ENCODE measurements at places on chromosomes 2 and 18. TPM values are rescaled to one million over a fixed set of nuclear protein-coding genes. Genes with fewer than 3 reads are reported as not detected.
A peak's percentile ranks its signal among the peaks of the same experiment; 100 is the strongest.

Gene CHRNA1
- total RNA-seq = not detected

Gene ARL4C
- total RNA-seq = 3.0 TPM

Gene CD8A
- total RNA-seq = not detected

GRCh38 chr2:163641986-163642385, 93.8 kb downstream of the FIGN start:
- no peak overlapping the region for H3K4me3 ChIP-seq
- H3K27ac ChIP-seq = no peak overlapping the region
- H3K36me3 ChIP-seq = no peaks in the 10 kb centered on the region
- no peaks in the 10 kb centered on the region for H3K27me3 ChIP-seq
- DNase-seq = no peak

DNA sequence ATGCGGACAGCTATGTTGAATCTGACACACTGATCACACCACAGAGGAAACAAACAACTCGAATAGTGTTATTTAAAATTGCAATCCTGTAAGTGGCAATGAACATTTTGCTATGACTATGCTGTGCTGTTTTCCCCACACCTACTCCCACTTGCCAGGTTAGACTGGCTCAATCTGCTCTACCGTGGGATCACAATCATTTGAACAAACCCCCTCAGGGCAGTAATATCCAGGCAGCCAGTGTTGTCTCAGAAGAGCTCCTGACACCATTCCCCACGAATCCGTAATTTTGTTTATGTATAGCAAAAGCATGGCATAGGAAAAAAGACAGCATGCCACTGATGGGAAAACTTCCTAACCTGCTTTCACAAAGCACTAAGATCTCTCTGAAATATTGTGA, 284.3 kb downstream of the ERBB4 start:
- H3K27me3 ChIP-seq = no peaks in the 10 kb centered on the region
- H3K4me3 ChIP-seq = no peak overlapping the region
- no peak overlapping the region for H3K27ac ChIP-seq
- H3K36me3 ChIP-seq = no peaks in the 10 kb centered on the region
- peaks cover 35% of the 10 kb centered on the region for H3K4me1 ChIP-seq

GRCh38 chr2:73717251-73717606, 19.9 kb downstream of the TPRKB start:
- H3K36me3 ChIP-seq = no peaks in the 10 kb centered on the region
- no peak overlapping the region for H3K4me3 ChIP-seq
- no peak overlapping the region for H3K27ac ChIP-seq
- no peaks in the 10 kb centered on the region for H3K27me3 ChIP-seq
- no peaks in the 10 kb centered on the region for H3K4me1 ChIP-seq
- DNase-seq = no peak

- no peaks in the 10 kb centered on the region for H3K27me3 ChIP-seq
- H3K27ac ChIP-seq = peak overlapping the region; percentile 77
- no peaks in the 10 kb centered on the region for H3K36me3 ChIP-seq
- DNase-seq = no peak
- peak overlapping the region; percentile 65 for H3K4me3 ChIP-seq
Measured at GRCh38 chr18:34159691-34160185, 65.0 kb downstream of the NOL4 start.

GRCh38 chr2:42055573-42056514, 8.0 kb downstream of the PKDCC start:
- no peaks in the 10 kb centered on the region for H3K27me3 ChIP-seq
- H3K27ac ChIP-seq = peak overlapping the region; percentile 37
- peaks cover 72% of the 10 kb centered on the region for H3K36me3 ChIP-seq
- no peak for DNase-seq
- no peak overlapping the region for H3K4me3 ChIP-seq

DNA sequence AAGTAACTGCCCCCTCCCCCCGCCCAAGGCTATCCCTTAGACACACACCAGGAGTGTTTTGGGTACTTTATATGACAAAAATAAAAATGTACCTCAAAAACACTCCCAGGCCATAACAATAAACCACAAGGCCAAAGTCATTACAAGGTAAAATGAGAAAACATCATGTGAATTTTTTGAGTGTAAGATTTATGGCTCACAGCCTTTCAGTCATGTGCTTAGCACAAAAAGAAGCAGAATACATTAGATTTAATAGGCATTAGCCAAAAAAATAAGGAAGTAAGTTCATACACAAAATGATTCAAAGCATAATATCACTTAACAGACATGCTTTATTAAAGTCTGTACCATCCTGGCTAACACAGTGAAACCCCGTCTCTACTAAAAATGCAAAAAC, 103.7 kb downstream of the CACNB4 start:
- DNase-seq = no peak
- H3K4me1 ChIP-seq = no peaks in the 10 kb centered on the region
- no peaks in the 10 kb centered on the region for H3K36me3 ChIP-seq
- no peak overlapping the region for H3K4me3 ChIP-seq
- no peak overlapping the region for H3K27ac ChIP-seq

GRCh38 chr2:144099340-144099739, 420.6 kb downstream of the ZEB2 start:
- H3K4me3 ChIP-seq = no peak overlapping the region
- H3K36me3 ChIP-seq = no peaks in the 10 kb centered on the region
- no peaks in the 10 kb centered on the region for H3K27me3 ChIP-seq
- no peak overlapping the region for H3K27ac ChIP-seq
- no peaks in the 10 kb centered on the region for H3K4me1 ChIP-seq

DNA sequence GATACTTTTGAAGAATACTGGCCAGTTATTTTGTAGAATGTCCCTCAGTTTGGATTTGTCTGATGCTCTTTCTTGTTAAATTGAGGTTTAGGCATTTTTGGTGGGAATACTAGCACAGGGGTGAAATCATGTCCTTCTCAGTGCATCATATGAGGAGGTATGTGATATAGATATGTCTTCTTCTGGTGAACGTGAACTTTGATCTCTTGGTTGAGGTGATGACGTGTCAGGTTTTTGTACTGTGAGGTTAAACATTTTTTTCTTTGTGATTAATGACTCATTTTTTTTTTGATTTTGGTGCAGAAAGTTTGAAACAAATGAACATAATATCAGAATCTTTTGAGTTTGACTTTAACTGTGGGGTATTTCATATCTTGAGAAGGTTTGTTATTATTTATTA, 11.0 kb downstream of the ZNF407 start:
- DNase-seq = no peak
- H3K27me3 ChIP-seq = no peaks in the 10 kb centered on the region
- no peaks in the 10 kb centered on the region for H3K4me1 ChIP-seq
- H3K4me3 ChIP-seq = no peak overlapping the region

DNA sequence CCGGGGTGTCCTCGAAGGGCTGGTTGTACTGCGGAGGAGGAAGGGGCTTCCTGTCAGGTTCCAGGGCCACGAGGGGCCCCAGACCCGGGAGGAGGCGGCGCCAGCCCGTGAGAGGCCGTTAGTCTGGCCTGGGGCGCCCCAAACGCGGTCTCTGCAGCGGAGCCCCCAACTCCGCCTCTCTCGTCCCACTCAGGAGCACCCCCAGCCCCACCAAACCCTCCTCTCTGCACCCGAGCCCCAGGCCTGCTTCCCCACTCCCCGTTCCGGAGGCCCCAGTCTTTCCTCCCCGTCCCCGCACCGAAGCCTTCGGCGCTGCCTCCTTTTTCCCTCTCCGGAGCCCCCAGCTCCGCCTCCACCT, 473 bp downstream of the HJURP start:
- H3K36me3 ChIP-seq = peaks cover 46% of the 10 kb centered on the region
- H3K27ac ChIP-seq = peak overlapping the region; percentile 94
- peaks cover 14% of the 10 kb centered on the region for H3K4me1 ChIP-seq
- H3K4me3 ChIP-seq = peak overlapping the region; percentile 92
- DNase-seq = no peak

- no peak overlapping the region for H3K27ac ChIP-seq
- DNase-seq = no peak
- H3K4me3 ChIP-seq = no peak overlapping the region
- no peaks in the 10 kb centered on the region for H3K27me3 ChIP-seq
Measured at GRCh38 chr2:239177325-239177724, 223.5 kb downstream of the HDAC4 start.

DNA sequence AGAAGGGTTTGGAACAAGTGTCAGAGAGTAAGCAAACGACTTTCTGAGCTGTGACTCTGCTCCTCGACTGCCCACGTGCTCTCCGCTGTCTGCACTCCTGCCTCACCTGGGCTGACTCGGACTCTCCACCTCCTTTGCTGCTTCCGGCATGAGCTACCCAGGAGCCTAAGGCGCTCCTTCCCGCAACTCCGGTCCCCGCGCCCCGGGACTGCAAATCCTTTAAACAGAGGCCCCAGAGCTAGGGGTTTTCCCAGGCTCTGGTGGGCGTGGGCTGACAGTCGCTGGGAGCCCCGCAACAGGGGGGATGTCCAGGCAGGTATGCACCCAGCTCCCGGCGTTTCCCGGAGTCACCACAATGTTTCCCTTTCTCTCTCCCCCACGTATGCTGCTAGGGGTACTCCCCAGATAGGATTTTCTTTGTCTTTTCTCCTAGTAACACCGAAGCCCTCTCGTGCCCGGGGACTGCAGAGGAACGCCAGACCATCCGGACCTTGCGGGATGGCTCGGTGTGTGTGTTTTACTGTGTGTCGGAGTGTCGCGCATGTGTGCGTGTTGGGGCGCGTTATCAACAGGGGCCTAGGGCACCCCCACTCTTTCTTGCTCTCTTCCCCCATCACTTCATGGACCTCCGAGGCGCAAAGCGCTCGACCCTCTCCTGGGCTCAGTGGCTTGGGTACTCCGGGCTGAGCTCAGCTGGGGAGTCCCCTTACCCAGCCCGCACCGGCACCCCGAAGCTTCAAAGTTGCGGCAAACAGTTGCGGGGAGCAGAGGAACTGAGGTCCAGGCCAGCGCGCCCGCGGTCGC, 691 bp upstream of the THSD7B start:
- no peak overlapping the region for H3K27ac ChIP-seq
- H3K4me1 ChIP-seq = no peaks in the 10 kb centered on the region
- peaks cover 74% of the 10 kb centered on the region for H3K27me3 ChIP-seq
- no peak for DNase-seq
- H3K4me3 ChIP-seq = no peak overlapping the region

DNA sequence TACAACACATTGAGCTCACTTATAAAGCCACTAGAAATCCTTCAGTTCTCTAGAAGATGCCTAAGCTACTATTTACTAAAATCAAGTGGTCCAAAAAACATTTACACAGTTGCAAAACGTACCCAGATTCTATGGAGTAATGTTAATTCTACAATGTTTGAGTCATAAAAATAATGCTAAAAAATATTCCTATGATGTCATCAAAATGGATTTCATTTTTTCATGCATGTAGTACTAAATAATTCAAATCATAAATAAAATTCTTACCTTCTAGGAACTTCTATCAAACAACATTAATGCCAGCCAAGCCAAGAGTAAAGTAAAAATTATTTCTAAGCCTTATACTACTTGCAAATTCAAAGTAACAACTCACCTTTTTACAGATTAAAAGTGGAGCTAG, 168.9 kb upstream of the EPC2 start:
- H3K4me3 ChIP-seq = no peak overlapping the region
- H3K36me3 ChIP-seq = no peaks in the 10 kb centered on the region
- no peak overlapping the region for H3K27ac ChIP-seq
- no peak for DNase-seq

DNA sequence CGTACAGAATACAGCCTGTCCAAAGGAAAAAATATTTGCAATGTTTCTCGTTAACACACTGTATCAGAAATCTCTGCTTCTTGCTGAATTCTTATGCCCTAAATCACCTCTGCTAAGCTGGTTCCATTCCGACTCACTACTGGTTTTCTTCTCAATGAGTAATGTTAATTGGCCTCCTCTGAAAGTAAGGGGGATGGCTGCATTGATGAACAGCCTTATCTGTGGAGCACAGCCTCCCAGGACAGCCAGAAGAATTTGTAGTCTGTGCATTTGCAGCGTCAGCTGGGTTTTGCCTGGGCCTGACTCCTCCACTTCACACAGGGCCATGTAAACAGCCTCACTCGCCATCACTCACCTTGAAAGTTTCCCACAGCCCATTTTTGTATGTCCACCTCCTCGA, 127.7 kb downstream of the RNF152 start:
- H3K4me3 ChIP-seq = no peak overlapping the region
- H3K27me3 ChIP-seq = no peaks in the 10 kb centered on the region
- H3K4me1 ChIP-seq = no peaks in the 10 kb centered on the region
- H3K36me3 ChIP-seq = no peaks in the 10 kb centered on the region
- no peak for DNase-seq
- no peak overlapping the region for H3K27ac ChIP-seq

All from A673 (cell line).